ENCODE measurements at places on chromosomes 6 and 20.
A peak's percentile ranks its signal among the peaks of the same experiment; 100 is the strongest.

GRCh38 chr6:112237595-112237994, 16.8 kb downstream of the LAMA4 start:
- peak; percentile 79 for DNase-seq

DNA sequence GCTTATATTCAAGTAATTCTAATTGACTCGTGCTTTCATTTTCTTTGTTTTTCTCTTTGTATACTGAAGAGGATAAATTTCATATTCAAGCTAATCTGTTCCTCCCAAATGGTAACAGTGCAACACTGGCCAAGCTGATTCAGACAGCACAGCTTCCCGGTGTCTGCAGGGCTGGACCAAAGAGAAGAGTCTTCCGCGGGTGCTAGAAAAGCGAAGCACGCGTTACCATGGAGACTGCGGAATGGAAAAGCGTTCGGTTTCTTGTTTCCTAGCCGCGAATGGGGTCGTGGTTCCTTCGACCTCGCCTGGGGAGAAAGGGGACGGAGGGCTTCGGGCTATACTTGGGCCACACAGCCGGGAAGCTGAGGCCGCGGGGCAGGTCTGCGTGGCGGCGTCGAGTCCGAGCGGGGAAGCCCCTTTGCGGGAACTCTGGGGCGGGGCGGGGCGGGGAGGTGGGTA, 6.2 kb upstream of the ZNF311 start:
- no peak for DNase-seq

- DNase-seq: no peak
Measured at GRCh38 chr6:15266423-15266996, 20.6 kb downstream of the JARID2 start.

DNA sequence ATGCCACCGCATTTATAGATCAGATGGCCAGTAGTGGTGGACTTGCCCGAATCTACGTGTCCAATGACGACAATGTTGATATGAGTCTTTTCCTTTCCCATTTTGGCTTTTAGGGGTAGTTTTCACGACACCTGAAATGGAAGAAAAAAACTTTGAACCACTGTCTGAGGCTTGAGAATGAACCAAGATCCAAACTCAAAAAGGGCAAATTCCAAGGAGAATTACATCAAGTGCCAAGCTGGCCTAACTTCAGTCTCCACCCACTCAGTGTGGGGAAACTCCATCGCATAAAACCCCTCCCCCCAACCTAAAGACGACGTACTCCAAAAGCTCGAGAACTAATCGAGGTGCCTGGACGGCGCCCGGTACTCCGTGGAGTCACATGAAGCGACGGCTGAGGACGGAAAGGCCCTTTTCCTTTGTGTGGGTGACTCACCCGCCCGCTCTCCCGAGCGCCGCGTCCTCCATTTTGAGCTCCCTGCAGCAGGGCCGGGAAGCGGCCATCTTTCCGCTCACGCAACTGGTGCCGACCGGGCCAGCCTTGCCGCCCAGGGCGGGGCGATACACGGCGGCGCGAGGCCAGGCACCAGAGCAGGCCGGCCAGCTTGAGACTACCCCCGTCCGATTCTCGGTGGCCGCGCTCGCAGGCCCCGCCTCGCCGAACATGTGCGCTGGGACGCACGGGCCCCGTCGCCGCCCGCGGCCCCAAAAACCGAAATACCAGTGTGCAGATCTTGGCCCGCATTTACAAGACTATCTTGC, 725 bp downstream of the EEF1A1 start:
- DNase-seq: peak; percentile 90

DNA sequence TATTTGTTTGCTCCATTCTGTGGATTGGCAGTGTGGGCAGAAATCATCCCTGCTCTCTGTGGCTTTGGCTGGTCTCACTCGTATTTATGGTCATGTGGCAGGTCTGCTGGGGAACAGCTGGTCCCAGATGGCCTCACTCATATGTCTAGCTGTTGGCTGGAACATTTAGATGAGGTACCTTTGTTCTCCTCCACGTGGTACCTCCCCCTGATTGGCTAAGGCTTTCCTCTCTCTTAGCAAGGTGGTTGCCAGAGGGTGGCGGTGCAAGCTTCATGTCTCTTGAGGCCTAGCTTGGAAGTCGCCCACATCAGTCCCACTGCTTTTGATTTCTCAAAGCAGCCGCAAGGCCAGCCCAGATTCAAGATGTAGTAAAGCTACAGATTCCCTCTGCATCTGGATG, 348.5 kb upstream of the BTBD3 start:
- no peak for DNase-seq

All from suprapubic skin (tissue), 4 donors.